A549 treated with RU486 at 1 μM for 4 hours (cell line): ENCODE measurements at places on chromosomes 7 and 10. TPM values are rescaled to one million over a fixed set of nuclear protein-coding genes. Genes with fewer than 3 reads are reported as not detected.

NME8 gene
- total RNA-seq = not detected in 5 replicates

CTAGE6 gene
- not detected in 5 replicates for total RNA-seq

ARMC3 gene
- total RNA-seq = 0.34 to 1.2 TPM (median 0.73 TPM) in 5 replicates

CHRM2 gene
- not detected in 5 replicates for total RNA-seq

OPN1SW gene
- not detected in 5 replicates for total RNA-seq

PUS7 gene
- total RNA-seq = 22.6 to 36.6 TPM (median 29.3 TPM) in 5 replicates

GJD4 gene
- 0.09 TPM in 1 of 5 replicates, not detected in the others for total RNA-seq

POM121C gene
- 32.2 to 44.0 TPM (median 39.2 TPM) in 5 replicates for total RNA-seq

SIRT1 gene
- total RNA-seq = 13.3 to 29.9 TPM (median 24.2 TPM) in 5 replicates

RAB19 gene
- not detected in 5 replicates for total RNA-seq

FFAR4 gene
- total RNA-seq = 0.14 to 0.44 TPM (median 0.25 TPM) in 5 replicates

GPNMB gene
- total RNA-seq = 1.7 to 3.3 TPM (median 2.6 TPM) in 5 replicates
